Stimulated activated CD4-positive, alpha-beta T cell treated with anti-CD3 and anti-CD28 coated beads, Interleukin-1b, Interleukin-23, amount 100 ng/mL, for 1 hour (primary cell): ENCODE measurements at places on chromosomes 13 and 19.

DNA sequence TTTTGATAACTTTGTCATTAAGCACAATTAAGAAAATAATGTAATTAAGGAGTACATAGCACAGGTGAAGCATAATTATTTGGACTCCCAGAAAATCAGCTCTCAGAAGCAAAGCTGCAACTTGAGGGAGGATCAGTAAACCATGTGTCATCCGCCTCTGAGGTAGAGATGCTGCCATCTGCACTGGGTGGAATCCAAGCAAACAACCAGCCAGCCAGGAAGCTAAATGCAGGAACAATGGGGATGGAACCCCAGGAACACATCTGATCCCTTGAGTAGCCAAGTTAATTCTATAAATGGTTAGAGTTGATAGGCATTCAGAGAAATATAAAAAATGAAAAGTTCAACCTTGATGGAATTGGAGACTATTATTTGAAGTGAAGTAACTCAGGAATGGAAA is 520.2 kb downstream of the RFC3 start:
- DNase-seq = no peak

DNA sequence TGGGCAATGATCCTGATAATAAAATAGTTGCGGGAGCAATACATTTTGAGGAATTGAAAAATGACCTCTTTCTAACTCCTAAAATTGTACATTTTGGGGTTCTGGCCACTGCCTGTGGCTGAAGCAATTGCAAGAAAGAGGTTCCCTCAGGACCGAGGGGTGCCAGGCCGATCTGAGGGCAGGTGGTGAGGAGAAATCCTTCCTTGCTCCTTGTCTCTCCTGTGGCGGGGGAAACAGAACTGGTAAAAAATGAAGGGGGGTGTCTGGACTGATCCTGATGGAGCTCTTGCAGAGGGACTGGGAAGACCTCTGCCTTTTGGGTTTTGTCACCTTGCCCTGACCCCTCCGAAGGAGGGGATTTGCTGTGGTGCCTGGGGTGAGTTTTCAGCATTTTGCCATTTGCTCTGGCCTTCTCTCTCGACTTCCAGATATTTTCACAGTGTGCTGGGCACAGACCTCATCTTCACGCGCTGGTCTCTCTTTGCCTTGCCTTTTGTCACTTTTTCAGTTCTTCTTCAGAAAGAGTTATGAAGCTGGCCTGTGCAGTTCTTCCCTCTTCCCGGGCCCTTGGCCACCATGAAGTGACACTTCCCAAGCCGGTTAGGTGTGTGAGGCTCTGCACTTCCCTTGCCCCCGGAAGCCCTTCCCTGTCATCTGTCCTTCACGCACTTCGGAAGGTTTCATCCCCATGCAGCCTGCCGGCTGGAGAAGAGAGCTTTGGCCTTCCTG is 22.2 kb downstream of the NFIX start:
- no peak for DNase-seq

DNA sequence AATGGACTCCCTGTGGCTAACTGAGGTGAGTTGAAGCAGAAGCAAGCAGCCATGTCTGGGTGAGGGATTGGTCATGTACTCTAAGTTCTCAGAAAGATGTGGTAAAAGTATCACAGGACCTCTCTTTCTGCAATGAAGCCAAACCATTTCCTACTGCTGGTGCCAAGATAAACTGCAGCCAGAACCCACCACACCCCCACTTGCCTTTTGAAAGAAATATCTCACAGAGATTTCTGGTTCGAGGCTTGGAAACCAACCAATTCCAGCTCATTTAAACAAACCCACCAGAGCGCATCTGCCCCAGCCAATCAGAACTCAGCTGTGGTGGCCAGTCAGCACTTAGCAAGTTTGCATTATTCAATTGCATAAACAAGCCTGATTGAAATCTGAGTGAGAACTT is 204.5 kb upstream of the ATXN8OS start:
- DNase-seq = no peak

DNA sequence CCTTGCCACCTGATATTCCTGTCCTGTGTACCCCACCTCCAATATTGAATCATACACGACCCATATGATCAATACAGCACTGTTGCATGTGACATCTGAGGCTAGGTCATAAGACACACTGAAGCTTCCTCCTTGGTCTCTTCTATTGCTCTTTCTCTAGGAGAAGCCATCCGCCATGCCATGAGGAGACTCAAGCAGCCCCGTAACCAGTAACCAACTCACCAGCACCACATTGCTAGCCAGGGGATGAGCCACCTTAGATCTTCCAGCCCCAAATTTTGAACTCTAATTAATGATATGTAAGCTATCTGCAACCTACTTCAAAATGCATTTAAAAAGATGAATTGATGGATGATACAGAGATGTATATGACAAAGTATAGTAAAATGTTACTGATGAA is 28.6 kb downstream of the ZNF557 start:
- DNase-seq = no peak

- no peak for DNase-seq
Measured at GRCh38 chr19:56538761-56539263, at the start of gene ZFP28. Gene ZFP28, plus strand, starts transcription at chr19:56538948. Its CDS starts 71 bp downstream, at chr19:56539019.

DNA sequence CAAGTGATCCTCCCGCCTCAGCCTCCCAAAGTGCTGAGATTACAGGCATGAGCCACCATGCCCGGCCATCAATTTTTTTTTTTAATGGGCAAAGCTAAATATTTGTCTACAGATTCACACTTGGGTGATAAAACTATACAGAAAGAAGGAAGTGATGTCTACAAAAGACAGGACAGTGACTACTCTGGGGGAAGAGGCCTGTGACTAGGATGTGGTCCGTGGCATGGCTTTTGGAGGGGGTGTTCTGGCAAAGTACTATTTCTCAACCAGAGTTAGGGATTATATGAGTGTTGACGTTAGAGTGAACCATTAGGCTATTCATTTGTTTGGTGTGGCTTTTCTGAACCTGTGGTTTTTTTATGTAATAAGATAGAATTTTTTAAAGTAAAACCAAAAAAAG is 42.7 kb downstream of the INSR start:
- DNase-seq = no peak

DNA sequence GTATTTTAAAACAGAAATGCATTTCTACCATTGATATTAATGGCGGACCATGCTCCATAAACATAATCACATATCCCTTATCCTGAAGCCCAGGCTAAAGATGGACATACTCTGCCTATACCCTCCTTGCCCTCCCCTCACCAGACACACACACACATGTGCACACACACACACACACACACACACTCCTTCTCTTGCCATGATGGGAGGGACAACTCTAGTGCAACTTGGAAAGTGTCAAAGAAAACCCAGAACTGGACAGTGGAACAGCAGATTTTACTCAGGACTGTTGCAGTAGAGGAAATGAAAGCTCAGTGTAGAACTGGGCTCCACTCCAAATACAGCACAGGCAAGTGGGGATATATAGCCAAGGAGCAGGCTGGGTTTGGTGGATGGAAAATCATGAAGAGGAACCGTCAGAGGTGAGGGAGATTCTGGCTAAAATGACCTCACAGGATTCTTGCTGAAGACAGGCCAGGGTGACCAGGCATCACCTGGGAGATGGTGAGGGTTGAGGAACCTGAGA is 40.8 kb downstream of the TNFRSF19 start:
- DNase-seq = no peak

- DNase-seq = no peak
Measured at GRCh38 chr13:110070511-110071120, 236.3 kb downstream of the COL4A1 start.

DNA sequence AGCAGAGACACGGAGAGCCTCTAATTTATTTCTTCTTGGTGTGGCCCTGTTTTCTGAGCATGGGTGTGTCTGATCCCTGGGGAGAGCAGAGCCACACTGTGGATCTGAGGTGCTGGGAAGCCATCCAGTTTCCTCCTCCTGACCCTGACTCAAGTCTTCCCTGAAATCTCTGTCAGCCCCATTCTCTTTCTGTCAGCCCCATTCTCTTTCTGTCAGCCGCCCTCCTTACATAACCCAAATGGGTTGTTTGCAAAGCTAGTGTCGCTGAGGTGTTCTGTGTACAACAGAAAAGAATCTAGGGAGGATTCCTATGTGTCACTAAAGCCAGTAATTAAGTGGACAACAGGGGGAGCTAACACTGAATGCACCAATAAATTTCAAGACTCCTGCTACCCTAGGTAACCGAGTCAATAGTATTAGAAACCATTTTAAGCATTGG is 50.2 kb downstream of the LRCH1 start:
- no peak for DNase-seq

GRCh38 chr13:46345866-46346265 is 41.2 kb downstream of the RUBCNL start:
- no peak for DNase-seq

GRCh38 chr13:32527151-32527550 is 11.4 kb downstream of the N4BP2L2 start:
- DNase-seq = no peak

GRCh38 chr13:104625201-104625600 is 1559.0 kb upstream of the SLC10A2 start:
- no peak for DNase-seq

- no peak for DNase-seq
Measured at GRCh38 chr19:277131-277530, 14.1 kb downstream of the PLPP2 start.

- no peak for DNase-seq
Measured at GRCh38 chr19:56603829-56604228, 8.7 kb downstream of the ZNF71 start.

GRCh38 chr13:114122127-114122511 is 10.3 kb downstream of the RASA3 start:
- no peak for DNase-seq

DNA sequence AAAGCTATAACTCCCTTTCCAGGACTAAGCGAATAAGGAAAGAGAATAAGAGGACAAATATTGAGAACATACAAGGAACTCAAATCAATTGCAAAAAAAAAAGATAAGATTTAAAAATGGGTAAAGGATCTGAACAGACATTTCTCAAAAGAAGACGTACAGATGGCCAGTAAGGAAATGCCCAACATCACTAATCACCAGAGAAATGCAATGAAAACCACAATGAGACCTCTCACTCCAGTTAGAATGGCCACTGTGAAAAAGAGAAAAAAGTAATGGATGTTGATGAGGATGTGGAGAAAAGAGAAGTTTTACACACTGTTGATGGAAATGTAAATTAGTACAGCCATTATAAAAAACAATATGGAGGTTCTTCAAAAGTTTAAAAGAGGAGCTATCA is 63.8 kb downstream of the VWA8 start:
- no peak for DNase-seq

- DNase-seq = no peak
Measured at GRCh38 chr19:10190026-10190425, 4.7 kb downstream of the DNMT1 start.

DNA sequence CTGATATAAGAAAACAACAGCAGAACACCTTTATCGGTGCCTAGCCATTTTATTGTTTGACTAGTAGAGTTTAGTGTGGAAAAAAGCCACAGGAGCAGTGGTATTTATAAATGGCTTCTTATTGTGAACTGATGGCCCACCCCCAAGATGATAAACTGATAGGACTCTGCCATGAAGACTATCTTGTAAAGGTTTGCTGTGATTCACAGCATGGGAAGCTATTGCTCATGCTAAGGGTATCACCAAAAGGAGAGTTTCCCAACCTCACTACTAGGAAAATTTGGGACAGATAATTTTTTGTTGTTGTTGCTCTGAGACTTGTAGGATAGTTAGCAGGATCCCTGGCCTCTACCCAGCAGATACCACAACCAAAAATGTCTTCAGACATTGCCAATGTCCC is 12.0 kb upstream of the SLC7A1 start:
- DNase-seq = no peak

DNA sequence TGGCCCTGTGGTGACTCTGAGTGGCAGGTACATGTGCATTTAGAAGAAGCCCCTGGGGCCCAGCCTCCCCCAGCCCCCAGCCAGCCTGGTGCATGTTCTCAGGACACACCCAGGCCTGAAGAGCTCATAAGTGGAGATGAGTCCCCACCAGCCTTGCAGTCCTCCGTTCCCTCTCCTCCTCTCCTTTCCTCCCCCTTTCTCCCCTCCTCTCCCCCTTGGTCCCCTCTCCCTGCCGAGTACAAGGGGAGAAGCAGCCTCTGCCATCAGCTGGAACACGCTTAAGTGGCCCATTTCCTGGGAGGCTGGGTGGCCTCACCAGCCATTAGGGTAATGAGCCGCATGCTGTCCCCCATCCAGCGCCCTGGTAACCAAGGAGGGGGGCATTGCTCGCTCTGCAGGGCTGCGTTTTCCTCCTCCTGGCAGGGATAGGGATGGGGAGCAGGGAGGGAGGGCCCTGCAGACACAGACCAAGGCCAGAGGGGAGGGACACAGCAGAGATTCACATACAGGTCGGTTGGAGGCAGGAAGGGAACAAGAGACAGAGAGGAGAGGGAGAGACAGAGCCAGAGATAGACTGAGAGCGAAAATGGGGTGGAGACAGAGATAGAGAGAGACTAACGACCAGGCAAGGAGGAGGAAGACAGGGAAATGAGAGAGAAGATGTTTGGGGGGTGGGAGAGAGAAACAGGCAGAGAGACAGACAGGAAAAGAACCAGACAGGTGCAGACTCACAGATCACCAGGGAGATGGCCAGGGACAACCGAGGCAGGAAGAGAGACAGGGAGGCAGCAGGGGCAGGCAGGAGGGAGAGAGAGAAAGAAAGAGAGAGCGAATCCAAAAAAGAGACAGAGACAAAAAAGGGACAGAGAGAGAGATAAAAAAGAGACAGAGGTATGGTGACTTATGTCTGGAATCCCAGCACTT is 19.3 kb upstream of the DPP9 start:
- DNase-seq = no peak
